GM03348 (cell line): ENCODE measurements at places on chromosomes 2 and 18.

- no peak for DNase-seq
Measured at GRCh38 chr18:58324824-58325480, 280.9 kb downstream of the NEDD4L start.

DNA sequence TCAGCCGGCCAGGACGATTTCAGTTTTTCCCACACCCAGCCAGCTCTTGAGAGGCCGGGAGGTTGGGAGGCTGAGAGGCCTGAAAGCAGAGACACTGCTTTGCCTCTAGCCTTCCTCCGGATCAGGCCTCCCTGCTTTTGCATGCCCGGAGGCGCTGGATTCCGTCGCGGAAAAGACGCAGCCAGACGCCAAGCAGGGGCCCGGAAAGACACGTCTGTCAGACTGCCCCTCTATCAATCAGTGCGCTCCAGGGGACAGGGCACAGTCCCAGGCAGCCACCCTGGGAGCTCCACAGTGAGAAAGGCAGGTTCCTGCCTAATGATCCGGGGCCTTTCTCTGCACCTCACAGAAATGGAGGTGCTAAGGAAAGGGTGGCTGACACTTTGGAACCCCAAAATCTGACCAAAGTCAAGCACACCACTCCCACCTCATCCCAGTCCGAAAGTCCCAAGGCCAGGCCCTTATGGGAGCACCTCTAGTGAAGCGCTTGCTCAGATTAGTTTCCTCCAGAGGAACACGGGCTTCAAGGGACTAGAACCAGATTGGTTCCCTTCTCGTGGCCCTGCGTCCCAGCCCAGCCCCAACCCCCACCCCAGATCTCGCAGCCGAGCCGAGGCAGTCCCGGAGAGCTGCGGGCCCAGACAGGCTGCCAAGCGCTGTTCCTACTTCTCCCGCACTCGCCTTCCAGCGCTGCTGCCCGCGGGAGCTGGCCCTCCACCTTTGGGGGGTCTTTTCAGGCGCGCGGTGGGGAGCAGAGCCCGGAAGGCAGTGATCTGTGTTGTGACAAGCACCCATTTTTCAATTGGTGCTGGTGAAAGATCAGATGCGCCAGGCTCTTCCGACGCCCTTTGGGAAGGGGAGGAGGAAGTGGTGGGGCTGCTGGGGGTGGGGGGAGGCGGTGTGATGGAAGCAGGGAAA is 5.0 kb downstream of the DLX1 start:
- no peak for DNase-seq

GRCh38 chr2:130263606-130264005 is 65.4 kb upstream of the TUBA3E start:
- no peak for DNase-seq

- DNase-seq = no peak
Measured at GRCh38 chr2:124561486-124561885, 536.4 kb downstream of the CNTNAP5 start.

GRCh38 chr18:10412933-10413332 is 41.5 kb upstream of the APCDD1 start:
- no peak for DNase-seq

DNA sequence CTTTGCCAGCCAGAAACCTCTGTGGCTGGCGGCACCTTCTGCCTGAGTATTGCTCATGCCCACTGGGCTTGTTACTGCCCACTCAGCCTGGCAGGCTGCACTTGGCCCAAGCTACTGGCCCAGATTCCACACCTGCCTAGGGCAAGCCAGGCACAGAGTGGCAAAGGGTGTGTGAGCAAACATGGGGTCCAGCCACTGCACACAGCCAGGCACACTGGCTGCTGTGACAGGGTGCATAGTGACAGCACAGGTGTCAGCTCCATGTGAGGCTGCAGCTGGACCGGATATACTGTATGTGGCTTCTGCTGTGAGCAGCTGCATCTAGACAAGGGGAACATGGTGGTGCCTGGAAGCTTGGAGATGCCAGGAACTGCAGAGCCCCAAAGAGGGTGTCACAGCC is 113.9 kb downstream of the COPS8 start:
- DNase-seq = no peak

GRCh38 chr2:136985044-136985443 is 219.7 kb downstream of the THSD7B start:
- DNase-seq = peak; percentile 11

GRCh38 chr2:186058614-186059013 is 320.0 kb downstream of the FSIP2 start:
- no peak for DNase-seq

DNA sequence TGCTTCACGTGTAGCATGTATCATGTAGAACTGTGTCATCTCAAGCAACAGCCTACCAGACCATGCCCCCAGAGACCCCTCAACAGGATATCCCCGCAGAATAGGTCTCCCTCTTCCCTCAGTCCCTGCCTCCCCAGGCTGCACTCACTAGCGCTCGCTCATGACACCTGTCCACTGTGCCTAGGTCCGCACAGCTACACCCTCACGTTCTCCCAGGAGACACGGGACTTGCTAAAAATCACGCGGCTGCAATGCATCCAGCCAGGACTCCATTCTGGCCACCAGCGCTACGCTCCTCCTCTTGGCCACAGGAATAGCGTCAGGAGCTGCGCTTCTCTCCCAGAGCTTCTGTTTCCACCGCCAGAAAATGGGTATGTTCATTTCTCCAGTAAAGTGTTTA is 2.5 kb downstream of the PXDN start:
- no peak for DNase-seq

GRCh38 chr2:95275601-95276243 is 1.5 kb downstream of the PROM2 start:
- no peak for DNase-seq

- peak; percentile 82 for DNase-seq
Measured at GRCh38 chr2:71545572-71546274, 92.4 kb downstream of the DYSF start.

DNA sequence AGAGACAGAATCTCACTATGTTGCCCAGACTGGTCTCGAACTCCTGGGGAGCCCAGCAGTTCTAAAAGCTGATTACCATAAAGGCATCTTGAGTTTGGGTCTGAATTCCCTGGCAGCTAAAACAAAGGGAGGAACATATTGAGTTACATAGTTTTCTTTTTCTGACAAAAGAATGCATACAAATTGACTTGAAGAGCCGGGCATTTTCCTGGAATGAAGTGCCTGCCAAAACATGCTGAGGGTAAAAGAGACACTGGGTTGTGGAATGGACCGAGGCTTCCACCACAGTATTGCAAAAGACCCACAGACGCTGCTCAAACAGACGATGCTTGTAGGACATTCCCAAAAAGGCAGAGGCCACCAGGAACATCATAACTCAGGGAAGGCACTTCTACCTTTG is 35.1 kb upstream of the ROCK2 start:
- peak; percentile 78 for DNase-seq

DNA sequence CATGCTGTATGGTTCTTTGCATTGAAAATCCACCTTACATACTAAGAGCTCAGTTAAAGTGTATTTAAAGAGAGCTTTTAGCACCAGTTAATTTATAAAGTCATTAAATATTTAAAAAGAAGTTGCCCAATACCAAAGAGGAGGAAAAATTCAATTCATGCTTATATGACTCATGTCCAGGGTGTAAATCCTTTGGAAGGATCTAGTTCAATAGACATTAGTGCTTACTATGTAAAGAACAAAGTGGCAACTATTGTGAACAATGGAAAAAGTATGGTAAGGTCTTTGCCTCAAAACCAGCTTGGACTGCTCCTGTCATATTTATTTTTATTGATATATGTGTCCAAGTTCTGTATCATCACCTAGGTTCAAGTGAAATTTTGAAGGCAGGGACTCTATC is 90.5 kb downstream of the SCN9A start:
- DNase-seq = no peak

- no peak for DNase-seq
Measured at GRCh38 chr2:18671363-18671762, 82.0 kb upstream of the NT5C1B start.

- DNase-seq = peak; percentile 52
Measured at GRCh38 chr2:120620025-120620793, 115.5 kb upstream of the GLI2 start.

- DNase-seq = no peak
Measured at GRCh38 chr2:133711806-133712205, 143.5 kb upstream of the NCKAP5 start.

DNA sequence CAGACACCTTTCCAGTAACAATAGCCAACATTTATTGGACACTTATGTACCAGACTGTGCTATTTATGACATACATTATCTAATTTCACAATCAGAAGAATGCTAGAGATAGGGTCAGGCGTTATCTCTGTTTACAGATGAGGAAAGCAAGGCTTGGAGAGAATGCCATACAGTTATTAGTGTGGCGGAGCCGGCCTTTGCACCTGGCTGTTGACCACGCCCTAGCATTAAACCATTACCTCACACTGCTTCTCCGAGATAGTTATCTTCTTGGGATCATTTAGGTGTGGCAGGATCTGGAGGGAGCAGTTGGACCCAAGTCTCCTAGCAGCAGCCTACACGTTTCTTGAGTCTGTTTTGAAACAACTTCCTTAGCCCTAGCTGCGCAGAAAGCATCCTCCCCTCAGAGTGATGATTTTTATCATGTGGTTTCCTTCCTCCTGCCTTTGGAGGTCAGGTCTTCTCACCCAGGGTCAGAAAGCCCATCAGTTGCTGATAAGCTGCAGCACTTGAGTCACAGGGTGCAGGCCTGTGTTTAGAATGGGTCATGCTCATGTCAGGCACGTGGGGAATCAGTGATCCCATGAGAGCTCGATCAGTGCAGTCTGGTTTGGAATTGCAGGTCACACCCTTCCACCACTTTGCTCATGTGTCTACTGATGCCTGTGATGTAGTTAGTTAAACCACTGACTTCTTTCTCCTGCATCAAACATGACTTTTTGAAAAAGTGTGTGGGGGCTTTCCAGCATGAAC is 118.2 kb downstream of the SPTBN1 start:
- DNase-seq = no peak

- no peak for DNase-seq
Measured at GRCh38 chr2:216571178-216571908, 61.9 kb upstream of the IGFBP2 start.

GRCh38 chr2:153890576-153890975 is 18.9 kb downstream of the GALNT13 start:
- DNase-seq = no peak

DNA sequence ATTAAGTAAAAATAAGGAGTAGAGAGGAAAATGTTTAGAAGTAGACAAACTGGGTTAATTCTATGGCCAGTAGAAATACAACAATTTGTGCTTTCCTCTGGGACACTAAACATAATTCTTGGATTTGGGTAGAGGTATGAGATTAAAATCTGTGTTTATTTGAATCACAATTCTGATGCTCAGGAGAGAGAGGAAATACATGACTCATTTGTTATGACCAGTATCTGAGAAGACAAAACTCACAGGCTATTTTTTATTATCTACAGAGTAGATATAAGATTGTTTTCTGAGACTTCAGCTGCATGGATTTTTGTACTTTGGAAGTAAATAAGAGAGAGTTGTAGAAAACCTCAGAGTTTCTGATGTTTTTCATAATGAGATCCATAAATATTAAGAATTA is 315.7 kb upstream of the CWC22 start:
- DNase-seq = peak; percentile 22

DNA sequence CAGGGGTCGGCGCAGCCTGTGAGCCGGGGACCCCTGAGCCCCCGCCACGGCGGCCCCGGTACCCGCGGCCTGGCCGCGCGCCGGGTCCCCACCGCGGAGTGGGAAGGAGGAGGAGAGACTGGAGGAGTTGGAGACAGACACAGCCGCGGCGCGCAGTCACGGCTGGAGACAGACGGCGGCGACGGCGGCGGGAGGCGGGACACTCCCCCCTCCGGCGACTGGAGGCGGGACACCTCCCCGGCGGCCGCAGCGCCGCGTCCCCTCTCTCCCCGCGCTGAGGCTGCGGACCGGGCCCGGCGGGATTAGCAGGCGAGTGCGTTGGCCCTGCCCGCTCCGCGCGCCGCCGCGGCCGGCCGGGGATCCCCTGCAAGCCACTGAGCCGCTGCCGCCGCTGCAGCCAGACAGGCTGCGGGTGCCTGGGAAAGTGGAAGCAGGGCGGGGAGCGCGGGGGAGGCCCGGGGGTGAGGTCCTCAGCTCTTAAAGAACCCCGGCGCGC is 1.0 kb upstream of the LDLRAD4 start:
- DNase-seq = peak; percentile 63

DNA sequence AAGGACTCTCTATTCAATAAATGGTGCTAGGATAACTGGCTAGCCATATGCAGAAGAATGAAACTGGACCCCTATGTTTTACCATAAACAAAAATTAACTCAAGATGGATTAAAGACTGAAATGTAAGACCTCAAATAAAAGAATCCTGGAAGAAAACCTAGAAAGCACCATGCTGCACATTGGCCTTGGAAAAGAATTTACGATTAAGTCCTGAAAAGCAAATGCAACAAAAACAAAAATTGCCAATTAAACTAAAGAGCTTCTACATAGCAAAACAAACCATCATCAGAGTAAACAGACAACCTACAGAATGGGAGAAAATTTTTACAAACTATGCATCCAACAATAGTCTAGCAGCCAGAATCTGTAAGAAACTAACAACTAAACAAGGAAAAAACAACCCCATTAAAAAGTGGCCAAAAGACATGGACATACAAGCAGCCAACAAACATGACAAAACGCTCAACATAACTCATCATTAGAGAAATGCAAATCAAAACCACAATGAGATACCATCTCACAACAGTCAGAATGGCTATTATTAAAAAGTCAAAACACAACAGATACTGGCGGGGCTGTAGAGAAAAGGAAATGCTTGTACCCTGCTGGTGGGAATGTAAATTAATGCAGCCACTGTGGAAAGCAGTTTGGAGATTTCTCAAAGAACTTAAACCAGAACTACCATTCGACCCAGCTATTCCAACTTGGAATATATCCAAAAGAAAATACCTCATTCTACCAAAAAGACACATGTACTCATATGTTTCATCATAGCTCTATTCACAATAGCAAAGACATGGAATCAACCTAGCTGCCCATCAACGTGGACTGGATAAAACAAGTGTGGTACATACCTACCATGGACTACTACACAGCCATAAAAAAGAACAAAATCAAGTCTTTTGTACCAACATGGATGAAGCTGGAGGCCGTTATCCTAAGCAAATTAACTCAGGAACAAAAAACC is 30.6 kb downstream of the SEPTIN10 start:
- DNase-seq = no peak

DNA sequence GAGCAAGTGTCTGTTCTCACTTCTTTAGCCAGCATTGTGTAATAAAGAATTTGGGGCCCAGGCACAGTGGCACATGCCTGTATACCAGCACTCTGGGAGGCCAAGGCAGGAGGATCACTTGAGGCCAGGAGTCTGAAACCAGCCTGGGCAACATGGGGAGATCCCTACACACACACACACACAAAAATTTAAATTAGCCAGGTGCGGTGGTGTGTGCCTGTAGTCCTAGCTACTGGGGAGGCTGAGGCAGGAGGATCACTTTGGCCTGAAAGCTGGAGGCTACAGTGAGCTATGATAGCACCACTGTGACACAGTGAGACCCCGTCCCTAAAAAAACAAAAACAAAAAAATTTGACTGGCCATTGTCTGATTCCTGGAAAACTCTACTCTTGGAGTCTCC is 8.3 kb downstream of the REV1 start:
- DNase-seq = no peak

DNA sequence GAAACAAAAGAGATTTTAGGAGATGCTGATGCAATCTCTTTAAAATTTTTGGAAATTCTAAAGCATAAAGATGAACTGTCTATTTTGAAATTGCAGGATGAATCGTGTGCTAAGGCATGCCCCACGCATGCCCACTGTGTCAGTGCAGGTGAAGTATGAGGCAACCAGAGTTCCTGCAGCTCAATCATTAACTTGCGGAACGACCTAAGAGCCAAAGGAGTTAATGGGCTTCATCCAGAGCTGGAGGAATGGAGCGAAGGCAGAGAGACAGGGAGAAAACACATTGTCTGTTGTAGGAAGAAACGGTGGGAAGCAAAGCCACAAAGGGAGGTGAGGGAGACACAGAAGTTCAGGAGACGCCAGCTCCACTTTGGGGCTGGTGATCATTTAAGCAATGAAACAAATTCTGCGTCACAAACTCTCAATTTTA is 265.2 kb downstream of the CCDC85A start:
- peak; percentile 22 for DNase-seq
